ENCODE measurements at places on chromosomes 3 and 15.
A peak's percentile ranks its signal among the peaks of the same experiment; 100 is the strongest.

DNA sequence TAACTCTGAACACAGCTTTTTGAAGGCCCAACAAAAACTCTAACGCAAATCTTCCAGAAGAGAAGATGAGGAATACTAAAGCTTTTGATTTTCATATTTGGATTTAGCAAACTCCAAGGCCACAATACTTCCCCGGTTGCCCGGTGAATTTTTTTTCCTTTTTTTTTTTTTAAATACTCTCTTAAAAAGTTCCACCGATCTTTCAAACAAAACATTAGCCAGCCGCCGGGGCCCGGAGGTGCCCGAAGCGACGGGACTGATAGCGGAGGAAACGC, 2.3 kb downstream of the FOXL2 start:
- DNase-seq, result no peak

DNA sequence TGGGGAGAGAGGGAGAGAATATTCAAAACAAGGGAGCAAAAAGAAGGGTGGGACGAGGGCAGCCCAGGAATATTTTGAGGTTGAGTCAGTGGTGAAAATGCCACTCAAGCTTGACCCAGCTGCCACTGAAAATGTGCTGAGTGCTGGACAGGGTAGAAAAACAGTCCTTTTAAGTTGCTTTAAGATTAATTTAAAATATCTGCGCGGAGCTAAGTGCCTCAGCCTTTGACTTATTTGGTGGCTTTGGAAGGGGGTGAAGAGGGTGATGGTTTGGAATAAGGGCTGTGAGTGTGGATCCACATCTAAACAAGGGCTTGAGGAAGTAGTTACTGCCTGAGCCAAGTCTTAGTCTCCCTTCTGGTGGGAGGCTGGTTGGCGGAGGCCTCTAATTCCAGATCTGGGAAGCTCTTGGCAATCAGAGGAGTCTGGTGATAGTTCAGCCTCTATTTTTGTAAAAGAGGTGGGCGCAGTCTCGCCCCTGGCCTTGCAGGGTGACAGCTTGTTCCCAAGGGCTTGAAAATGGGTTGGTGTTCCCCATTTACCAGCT, 280.8 kb upstream of the ROPN1 start:
- DNase-seq, result no peak

- DNase-seq, result no peak
These were observed 69.0 kb upstream of the LPP start for GRCh38 chr3:188084752-188085583.

DNA sequence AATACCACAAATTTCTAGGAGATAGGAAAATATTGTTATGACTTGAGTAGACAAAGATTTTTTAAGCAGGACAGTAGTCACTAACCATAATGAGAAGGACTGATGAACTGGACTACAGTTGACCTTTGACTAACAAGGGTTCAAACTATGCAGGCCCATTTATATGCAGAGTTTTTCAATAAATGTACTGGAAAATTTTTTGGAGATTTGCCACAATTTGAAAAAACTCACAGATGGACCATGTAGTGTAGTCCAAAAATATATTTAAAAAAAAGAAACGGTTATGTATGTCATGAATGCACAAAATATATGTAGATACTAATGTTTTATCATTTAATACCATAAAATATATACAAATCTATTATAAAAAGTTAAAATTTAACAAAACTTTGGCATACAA, 151.8 kb downstream of the LRRN1 start:
- no peak for DNase-seq

DNA sequence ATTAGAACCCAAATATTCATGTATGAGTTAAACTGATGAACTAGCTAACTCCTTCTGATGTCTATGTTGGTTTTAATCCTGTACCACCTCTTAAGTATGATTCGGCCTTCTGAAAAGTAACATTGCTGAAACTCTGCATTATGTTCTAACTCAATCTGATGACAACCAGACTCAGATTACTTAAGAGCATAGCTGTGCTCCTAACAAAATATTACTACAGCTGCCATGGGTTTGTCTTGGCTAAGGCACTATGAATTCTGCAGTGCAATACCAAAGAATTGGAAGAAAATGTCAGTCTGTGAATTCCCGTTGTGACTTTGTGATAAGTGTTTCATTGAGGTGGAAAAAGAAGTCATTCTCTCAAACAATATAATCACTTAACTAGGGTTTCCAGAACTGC, 224.4 kb downstream of the ZMAT3 start:
- no peak for DNase-seq

- DNase-seq, result no peak
These were observed 36.4 kb downstream of the CFAP100 start for GRCh38 chr3:126431103-126431534.

DNA sequence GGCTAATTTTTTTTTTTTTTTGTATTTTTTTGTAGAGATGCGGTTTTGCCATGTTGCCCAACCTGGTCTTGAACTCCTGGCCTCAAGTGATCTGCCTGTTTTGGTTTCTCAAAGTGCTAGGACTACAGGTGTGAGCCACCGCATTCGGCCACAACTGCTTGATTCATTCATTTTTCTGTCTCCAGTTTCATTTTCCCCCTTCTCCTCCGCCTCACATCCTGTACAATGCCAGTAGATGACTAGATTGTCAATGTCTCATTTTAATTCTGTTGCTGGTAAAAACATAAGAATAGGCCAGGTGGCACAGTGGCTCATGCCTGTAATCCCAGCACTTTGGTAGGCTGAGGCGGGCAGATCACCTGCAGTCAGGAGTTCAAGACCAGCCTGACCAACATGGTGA, 12.0 kb upstream of the ZNF592 start:
- DNase-seq, result peak; percentile 25

DNA sequence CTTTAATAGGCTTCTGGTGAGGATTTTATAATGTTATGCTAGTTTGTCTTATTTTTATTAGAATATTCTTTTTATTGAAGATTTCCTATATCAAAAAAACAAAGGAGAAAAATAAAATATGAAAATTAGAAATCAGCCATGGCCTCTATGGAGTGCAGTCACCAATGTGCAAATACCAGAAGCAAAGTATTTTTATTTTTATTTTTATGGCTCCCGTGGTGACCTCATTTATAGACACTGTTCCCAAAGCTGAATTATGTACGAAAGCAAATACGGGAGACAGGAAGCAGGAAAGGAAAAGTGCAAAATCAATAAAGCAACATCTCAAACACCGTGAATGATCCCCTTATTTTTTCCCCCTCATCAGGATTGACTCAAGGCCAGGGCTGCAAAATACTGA, 35.1 kb downstream of the DAZL start:
- DNase-seq, result no peak

- no peak for DNase-seq
These were observed 30.7 kb downstream of the LMCD1 start for GRCh38 chr3:8532251-8532871.

DNA sequence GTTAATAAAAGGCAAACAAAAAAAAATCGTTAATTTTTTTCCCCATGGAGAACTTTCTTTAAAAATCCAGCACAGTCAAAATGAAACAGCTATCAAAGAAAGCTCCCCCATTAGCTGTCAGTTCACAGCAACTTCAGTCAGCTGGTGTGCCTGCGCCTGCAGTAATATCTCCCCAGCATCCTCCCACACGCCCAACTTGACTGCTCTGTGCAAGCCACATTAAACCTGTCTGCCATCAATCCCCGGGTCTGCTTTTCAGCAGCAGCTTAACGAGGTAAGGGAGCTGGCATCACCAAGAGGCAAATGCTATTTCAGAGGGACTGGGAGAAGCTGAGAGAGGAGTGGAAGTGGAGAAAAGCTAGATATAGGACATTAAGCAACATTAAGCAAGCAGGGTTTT, 337.5 kb downstream of the GAP43 start:
- no peak for DNase-seq

DNA sequence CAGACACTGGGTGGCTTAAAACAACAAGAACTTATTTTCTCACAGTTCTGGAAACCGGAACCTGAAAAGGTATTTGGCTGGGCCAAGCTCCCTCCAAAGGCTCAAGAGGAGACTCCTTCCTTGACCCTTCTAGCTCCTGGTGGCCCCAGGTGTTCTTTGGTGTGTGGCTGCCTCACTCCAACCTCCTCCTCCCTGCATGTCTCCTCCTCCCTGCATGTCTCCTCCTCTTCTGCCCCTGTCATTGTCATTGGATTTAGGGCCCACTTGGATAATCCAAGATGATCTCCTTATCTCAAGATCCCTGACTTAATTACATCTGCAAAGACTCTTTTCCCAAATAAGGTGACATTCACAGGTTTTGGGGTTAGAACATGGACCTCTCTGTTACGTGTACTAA, 69.8 kb upstream of the MFGE8 start:
- DNase-seq, result no peak

DNA sequence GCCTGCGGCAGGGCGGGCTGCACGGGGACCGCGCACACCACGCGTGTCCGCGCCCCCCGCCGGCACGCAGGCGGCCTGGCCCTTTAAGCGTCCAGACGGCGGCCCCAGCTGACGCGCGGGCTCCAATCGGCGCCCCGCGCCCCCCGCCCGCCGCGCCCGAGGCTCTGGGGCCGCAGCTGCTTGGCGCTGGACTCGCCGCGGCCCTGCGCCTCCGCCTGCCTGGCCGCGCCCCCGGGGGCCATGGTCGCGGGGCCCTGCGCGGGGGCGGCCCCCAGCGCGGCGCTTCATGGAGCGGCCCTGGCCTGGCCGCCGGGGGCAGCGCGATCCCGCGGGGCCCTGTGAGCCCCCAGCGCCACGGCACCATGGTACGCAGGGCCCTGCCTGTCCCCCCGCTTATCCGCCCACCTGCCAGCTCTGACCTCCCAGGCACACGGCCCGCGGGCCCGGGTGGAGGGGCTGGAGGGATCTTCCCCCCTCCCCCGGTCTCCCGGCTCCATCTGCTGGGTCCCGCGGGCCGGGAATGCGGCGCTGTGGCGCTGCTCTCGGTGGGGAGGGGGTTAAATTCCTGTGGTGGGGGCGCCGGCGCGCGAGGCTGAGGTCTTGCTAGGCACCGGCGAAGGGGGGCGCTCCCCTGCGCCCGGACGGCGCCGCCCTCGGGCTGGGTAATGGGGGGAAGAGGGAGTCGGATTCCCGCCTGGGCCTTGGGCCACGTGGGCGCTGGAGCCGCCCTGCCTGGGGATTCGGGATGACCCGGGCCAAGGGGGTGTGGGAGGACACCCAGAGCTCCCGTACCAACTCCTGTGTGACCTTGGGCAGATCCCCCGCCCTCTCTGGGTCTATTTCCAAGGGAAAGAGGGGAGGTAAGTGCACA, 1.1 kb downstream of the ZBTB47 start:
- no peak for DNase-seq

- DNase-seq, result no peak
These were observed 55.8 kb downstream of the COL6A6 start for GRCh38 chr3:130572769-130573168.

DNA sequence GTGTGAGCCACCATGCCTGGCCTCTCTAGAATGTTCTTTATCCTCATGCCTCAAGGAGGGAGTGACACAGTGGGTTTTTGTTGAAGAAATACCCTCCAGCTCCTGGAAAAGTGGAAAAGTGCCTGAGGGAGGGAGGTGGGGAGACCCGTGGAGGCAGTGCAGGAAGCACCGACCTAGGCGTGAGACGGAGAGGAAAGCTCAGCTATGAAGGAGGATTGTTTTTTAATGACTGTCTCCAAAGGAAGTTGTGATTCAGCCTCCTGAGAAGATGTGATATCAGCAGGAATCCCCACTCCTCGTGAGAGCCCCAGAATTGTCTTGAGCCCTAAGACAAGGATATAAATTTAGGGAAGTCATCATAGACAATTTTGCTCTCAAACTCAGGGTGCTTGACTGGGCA, 21.7 kb downstream of the RPLP1 start:
- no peak for DNase-seq

- no peak for DNase-seq
These were observed 165.6 kb downstream of the GMNC start for GRCh38 chr3:190696777-190697501.

DNA sequence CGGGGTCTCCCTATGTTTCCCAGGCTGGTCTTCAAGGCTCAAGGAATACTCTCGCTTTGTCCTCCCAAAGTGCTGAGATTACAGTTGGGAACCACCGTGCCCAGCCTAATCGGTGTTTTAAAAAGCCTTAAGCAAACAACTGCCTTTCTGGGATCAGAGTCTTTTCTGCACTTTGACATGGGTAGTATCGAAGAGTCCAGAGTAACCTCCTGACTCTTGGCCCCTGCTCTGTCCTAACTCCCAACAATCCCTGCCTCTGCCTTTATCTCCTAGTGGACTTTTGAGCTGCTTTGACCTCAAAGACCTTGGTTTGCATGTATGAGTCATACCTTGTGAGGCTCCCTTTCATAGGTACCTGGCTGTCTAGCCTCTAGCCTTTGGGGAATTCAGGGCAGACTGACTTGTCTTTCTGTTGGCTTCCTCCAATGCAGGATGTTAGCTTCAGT, 21.0 kb upstream of the HACD2 start:
- no peak for DNase-seq

DNA sequence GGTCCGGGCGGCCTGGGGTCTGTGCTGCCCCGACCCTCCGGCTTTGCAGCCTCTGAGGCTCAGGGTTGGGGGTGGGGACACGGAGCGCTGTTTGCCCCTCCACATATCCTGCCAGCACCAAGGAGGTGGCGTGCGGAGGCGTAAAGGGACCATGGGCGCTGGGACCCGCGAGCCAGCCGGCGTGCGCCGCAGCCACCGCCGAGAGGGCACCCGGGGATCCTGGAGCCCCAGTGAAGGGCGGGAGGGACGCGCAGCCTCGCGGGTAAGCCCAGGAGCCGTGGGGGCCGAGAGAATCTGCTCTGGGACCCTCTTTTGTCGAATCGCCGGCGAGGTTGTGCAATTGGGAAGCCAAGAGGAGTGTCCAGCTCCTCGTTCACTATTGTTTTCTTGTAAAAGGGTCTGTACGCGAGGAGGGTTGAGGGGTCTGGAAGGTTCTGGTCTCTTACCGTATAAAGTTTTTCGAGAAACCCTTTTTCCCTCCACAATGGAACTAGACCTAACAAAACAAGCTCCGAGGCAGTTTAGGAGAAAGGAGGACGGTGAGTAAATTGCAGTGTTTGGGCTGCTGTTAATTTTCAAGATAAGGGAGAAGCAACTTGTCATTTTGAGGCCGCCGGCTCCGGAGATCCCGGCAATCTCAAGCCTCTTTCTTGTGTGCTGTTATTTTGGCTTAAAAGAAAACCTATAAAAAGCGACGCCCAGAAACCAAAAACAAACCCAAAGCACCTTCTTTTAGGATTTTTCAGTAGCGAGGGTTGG, 29.9 kb upstream of the ST3GAL6 start:
- peak; percentile 3 for DNase-seq

- peak; percentile 60 for DNase-seq
These were observed 869 bp upstream of the TSC22D2 start for GRCh38 chr3:150407051-150407807.

- DNase-seq, result no peak
These were observed 19.6 kb upstream of the C3orf80 start for GRCh38 chr3:160205606-160206005.

DNA sequence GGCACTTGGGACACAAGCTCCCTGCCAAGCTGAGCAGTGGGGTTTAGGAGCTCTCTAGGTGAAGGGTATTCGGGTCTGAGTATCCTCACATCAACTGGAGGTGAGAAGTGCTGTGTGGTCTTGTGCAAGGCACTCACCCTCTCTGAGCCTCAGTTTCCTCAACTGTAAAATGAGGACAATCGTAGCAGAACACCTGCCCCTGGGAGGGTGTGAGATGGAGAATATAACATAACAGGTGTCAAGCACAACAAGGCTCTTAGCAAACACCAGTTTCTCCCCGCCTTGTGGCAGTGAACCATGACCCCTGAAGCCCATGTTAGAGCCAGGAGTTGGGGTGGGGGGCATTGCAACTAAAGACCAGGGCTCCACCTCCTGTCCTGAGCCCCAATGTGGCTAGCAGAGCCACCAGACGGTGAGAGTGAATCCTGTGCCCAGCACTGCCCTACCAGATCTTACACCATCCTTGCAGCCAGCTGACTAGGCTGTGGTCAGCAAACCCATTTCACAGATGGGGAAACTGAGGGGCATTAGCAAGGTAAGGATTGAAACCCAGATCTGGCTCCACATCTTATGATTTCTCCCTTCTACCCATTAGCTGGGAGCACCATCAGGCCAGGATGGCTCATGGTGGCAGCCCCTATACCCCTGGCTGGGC, 2.6 kb upstream of the PLXND1 start:
- no peak for DNase-seq

Measured in stimulated activated naive CD4-positive, alpha-beta T cell (primary cell).